ENCODE measurements at places on chromosomes 12 and 14.

GRCh38 chr12:128928361-128928760 is 75.1 kb downstream of the GLT1D1 start:
- DNase-seq, result no peak

- no peak for DNase-seq
These were observed 38.0 kb downstream of the ABCD2 start for GRCh38 chr12:39581592-39581991.

DNA sequence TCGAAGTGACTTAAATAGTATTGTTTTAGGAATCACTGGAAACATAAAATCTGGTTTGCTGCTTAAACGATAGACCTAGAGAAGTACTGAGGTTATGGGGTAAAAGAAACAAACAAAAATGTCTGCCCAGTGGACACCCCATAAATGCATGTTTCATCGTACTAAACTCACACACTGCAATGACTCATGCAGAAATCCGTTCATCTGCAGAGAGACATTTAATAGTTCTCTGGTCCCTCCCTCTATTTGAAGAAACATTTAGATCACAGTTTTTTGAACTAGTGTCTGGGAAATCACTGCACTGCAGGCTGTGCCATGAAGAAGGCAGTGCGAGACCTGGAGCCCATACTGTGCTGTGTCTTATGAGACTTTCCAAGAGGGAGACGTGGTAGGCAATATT is 25.5 kb downstream of the SLC17A8 start:
- DNase-seq, result no peak

DNA sequence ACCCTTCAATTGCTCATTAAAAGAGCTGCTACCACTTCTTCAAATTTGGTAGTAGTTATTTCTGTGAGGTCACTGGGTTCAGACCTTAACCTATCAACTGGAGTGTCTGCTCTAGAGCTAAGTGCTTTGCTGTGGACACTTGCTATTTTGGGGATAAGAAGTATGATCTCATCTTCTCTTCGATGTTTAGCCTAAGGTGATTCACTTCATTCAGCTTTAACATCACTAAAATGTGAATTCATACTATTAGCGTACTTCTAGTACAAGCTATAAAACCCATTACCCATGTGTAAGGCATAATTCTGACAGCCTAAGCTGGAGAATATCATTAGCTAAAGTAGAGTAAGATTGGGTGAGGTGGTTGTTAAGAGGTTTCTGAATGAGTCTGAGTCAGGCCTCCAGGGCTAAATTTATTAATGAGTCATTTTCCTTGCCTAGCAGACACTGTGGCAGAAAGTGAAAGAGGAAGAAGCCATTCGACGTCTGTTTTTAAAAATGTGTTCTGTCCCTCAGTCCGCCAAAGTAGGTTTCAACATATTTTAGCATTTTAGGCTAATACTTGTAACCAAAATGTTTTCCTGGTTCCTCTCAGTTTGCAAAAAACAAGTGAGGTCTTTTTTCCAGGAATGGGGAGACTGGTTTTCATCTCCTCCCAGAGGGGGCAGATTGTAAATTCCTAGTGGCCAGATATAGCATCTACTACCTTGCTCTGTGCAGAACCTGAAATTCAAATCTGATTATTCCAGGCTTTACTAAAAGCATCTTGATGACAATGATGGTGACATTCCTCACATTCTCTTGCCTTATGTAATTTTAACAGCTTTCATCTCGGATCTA is 103.6 kb downstream of the SSPN start:
- no peak for DNase-seq

DNA sequence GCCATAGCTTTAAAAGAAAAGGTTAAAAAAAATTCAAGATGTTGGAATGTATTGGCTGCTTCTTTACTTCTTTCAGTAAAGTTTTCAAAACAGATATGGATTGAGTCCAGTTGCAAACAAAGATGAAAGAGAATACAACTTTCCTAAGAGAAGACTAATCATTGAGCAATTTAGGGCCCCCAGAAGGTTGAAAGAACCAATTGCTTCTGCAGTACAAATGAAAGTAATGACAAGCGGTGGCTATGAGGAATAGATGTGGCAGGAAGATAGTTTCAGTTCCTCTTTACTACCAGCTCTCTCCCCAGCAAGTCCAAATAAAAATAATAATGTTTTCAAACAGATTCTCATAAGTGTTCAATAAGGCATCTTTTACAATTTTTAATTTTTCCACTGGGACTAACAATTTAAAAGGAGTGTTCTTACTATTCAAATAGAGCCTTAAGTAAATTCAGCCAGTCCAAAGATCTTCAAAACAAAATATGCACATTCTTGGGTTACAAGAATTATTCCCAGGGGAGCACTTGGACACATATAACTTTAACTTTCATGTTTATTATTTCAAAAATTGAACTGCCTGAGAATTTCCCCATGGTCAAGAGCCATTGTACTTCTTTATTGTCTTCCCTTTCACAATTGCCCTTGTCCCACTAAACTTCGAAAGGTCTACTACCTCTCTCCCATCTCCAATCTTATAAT is 62.3 kb upstream of the PPP1R12A start:
- DNase-seq, result no peak

- DNase-seq, result no peak
These were observed at the start of gene HOXC9 for GRCh38 chr12:54000116-54001114. Gene HOXC9 (plus strand): TSS chr12:54000161. CDS start chr12:54000189, 28 bp downstream.

DNA sequence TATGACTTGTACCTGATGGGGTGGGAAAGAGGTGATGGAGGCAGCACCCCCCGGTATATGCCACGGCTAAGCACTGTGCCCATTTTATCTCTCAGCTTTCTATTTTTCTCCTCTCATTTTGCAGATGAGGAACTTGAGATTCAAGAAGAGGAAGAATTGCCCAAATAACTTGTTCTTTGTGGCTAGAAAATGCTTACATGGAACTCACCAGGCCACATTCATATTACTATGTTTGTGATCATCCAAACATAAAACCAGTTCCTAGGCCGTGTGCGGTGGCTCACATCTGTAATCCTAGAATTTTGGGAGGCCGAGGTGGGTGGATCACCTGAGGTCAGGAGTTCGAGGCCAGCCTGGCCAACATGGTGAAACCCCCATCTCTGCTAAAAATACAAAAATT is 14.5 kb upstream of the PSMD9 start:
- no peak for DNase-seq

GRCh38 chr12:3697311-3697870 is 55.5 kb downstream of the CRACR2A start:
- DNase-seq, result no peak

DNA sequence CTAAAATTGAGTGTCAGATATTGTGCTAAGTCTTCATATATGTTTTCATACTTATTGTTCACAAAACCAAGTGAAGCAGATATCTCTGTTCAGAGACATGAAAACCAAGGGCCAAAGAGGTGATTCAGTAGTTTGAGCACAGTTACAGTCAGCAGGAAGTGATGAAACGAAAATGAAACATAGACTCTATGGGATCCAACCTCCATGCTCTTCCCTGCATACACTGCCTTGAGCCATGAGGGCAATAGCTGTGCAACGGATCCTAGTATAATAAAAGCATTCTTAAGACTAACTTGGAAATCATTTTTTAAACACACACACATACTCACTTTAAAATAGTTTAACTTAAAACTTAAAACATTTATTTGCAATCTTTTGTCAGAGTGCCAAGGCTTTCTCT is 27.9 kb downstream of the ESR2 start:
- no peak for DNase-seq
